ENCODE measurements at places on chromosomes 16 and 17.

GRCh38 chr16:73847090-73847489 is 449.5 kb upstream of the PSMD7 start:
- no peak for DNase-seq

DNA sequence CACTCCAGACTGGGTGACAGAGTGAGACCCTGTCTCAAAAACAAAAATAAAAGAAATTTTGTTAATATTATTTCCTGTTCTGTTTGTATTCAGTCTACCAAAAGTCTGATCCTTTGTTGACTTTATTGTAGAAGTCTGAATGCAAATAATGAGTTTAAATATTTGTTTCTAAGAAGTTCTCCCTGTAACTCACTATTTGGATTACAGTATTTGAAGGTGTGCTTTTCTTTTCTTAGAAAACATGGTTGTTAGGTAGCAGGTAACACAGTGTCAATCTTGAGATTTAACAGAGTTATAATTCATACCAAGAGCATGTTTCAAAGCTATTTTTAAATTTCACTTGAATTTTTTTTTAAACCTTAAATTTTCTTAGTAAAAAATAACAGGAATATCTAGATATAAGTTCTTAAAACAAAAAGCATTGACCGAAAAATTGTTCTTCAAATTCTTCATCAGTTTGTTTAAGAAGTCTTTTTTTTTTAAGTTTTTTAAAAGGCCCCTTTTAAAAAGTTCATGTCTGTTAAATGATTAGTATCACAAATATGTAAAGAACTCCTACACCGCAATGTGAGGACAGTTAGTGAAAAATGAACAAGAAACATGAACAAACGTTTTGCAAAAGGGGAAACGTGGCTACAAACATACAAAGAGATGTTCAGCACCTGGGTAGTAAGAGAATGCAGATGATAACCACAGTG is 35.0 kb downstream of the GAN start:
- DNase-seq, result no peak

DNA sequence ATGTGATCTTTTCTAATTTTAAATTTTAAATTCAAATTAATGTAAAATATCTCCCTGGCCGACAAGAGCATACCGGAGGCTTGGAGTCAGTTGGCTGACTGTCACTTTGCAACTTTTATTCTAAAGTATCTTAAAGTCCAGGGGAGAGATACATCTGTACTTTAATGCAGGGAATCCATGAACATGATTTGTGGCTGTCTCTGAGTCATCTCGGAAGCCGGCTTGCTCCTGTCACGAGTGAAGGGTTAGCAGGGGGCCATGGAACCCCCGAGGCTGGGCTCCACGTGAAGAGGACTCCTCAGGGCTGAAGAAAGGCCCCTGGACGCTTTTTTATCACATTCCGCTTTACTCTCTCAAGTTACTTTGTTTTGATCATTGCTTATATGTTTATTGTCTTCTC is 13.3 kb downstream of the TVP23A start:
- DNase-seq, result no peak

GRCh38 chr16:2511128-2511800 is 2.5 kb upstream of the ATP6V0C start:
- DNase-seq, result no peak

- DNase-seq, result no peak
Measured at GRCh38 chr16:2174396-2175131, 19.0 kb downstream of the TRAF7 start.

DNA sequence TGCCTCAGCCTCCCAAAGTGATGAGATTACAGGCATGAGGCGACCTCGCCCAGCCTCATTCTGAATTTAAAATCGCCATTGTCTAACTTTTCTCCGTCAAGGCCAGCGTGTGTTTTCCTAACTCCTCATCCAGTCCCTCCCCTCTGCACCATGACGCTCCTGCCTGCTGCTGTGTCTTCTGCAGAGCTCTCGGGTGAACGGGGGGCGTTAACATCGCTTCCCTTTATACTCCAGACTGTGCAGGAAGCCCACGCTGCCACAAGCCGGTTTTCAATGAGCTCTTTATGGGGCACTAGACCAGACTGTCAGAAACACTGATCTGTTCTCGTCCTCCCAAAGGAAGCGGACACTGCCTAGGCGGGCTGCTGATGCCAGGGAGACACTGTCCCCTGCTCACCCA is 13.2 kb downstream of the AANAT start:
- DNase-seq, result no peak

GRCh38 chr17:78738278-78738677 is 43.8 kb downstream of the CYTH1 start:
- no peak for DNase-seq

- no peak for DNase-seq
Measured at GRCh38 chr17:38343608-38344419, at the start of gene GPR179. Gene GPR179 (minus strand): TSS chr17:38343956. CDS start chr17:38343789, 167 bp downstream.

DNA sequence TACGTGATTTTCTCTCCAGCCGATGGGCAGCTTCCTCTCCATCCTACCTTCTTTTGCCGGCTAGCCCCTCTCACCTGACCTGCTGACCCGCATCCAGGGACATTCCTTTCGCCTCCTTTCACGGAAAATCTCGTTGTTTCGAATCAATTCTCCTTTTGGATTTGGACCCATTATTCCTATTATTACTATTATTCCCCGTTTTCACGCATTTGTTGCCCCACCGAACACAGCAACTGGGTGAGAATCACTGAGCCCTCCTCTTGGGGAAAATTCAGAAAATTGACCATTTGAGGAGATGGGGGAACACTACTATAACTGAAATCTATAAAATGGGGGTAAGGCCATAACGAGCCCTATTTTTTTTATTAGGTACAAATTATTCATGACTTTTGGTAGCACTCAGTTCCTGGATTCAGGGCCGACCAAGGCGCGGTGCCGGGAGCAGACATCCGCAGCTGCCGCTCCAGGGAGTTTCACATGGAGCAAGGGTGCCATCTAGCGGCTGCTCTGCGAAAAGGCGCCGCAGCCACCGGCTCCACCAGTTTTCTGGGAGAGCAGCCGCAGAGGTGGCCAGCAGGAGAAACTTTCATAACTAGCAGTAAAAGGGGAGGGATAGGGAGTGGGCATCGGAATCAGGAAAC is 3.3 kb upstream of the HOXB8 start:
- DNase-seq, result peak; percentile 93

DNA sequence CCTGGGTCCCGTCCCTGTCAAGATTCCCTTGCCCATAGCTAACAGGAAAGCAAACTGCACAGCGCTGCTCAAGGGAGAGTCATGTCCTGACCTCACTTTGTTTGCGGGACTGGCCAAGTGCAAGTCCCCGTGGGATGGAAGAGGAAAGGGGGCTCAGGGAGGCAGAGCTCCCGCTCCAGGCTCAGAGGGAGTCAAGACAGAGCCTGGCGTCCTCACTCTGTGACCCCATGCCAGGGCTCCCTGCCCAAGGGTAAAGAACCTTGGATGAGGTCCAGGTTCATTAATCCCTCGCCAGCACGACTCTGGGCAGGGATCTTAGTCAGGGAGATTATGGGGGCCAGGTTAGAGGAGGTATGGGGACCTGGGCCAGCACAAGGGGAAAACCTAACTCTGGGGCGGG is 51.5 kb upstream of the CBX4 start:
- no peak for DNase-seq

DNA sequence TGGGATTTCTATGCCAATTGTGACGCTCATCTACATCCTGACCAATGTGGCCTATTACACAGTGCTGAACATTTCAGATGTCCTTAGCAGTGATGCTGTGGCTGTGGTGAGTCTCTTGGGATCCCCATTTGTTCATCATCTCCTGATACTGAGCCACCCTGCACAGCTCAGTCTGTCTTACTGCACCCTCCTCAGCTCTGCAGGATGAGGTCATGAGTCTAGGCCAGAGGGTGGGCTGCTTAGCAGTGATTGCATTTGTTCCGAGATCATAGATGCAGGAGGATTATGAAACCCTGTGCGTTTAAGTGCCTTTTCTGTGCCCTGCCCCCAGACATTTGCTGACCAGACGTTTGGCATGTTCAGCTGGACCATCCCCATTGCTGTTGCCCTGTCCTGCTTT is 19.5 kb downstream of the SLC7A6OS start:
- DNase-seq, result no peak

- peak; percentile 11 for DNase-seq
Measured at GRCh38 chr17:73297934-73298861, 13.6 kb downstream of the CDC42EP4 start.

- no peak for DNase-seq
Measured at GRCh38 chr16:12511708-12512107, 292.0 kb downstream of the CPPED1 start.

Measured in NCI-H774 (cell line).